NCI-H345 (cell line): ENCODE measurements at places on chromosomes 5 and 9.

DNA sequence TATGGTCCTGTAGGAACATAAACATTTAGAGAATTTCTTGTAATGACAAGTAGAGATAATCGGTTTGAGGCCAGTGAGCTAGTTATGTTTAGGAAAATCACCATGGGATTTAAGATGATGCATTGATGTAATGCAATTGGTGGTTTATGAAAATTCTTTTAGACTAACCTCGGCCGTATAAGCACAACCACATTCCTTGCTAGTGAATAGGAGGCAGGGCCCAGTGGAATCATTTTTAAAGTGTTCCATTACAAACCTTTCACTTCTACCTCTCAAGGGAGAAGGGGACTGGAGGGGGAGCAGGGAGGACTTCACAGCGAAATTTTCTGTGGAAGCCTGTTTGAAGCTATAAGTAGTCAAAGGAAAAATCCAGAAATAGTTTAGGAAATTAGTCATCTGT lies 71.8 kb upstream of the NFIL3 start:
- DNase-seq: no peak

DNA sequence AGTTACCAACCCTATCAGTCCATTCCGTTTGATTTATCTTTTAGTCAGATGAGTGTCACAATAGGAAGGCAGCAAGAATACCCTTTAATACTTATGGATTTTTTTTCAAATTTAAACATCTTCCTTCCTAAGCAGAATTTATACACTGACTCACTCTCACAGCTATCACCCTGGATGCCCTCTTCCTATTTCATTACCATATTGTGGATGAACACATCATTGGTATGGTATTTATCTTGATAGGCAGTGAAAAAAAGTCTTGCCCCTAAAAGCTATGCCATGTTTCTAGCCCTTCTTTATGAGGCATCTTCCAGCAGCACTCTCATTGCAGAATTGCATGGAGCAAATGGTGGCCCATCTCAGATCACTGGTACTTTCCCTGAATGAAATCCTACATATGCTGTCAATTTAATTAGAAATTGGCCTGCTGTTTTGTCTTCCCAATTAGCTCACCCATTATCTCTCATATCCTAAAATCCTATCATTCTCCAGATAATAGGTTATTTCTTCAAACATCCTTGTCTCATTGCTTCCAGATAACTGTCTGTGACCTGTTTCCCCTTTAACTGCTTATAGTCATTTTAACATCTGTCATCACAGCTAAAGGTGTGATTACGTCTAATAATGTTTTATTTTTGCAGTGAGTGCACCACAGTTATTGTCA lies 433.5 kb upstream of the POU5F2 start:
- DNase-seq: no peak

GRCh38 chr5:110019119-110019518 lies 329.4 kb downstream of the MAN2A1 start:
- no peak for DNase-seq

DNA sequence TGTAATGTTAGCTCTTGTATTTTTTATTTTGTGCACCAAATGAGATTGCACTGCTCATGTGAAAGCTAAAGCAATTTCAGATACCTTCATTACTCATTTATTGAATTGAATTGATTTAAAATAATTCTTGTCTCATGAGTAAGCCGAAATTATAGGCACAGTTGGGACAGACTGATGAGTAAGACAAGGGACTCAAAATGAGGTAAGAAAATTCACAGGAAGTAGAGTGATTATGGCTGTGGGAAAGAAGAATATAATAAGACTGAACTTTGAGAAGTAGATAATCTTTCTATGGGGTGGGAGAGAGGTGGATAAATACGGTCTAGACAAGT lies 51.1 kb downstream of the NUDT12 start:
- DNase-seq: no peak

- DNase-seq: no peak
These were observed 54.5 kb downstream of the C9orf152 start for GRCh38 chr9:110153431-110153830.

DNA sequence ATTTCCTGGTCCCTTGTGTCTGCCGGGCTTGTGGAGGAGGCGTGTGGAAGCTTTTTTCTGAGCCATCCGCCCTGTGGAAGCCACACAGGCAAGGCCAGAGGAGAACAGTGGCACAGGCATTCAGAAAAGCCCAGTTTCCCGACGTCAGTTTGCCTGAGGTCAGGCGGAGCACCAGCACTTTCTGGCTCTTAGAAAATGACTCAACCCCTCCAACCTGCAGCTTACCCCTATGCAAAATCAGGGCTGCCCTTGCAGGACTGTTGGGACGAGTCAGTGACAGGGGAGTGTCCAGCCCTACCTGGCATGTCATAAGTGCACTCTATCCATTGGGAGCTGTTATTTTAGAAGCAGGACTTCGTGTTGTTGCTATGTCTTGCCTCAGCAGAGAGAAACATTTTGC lies 216.0 kb downstream of the NR3C1 start:
- DNase-seq: no peak
